ENCODE measurements at places on chromosomes 5 and 9.

- DNase-seq: no peak
Measured at GRCh38 chr5:14153071-14153864, 10.1 kb downstream of the TRIO start.

DNA sequence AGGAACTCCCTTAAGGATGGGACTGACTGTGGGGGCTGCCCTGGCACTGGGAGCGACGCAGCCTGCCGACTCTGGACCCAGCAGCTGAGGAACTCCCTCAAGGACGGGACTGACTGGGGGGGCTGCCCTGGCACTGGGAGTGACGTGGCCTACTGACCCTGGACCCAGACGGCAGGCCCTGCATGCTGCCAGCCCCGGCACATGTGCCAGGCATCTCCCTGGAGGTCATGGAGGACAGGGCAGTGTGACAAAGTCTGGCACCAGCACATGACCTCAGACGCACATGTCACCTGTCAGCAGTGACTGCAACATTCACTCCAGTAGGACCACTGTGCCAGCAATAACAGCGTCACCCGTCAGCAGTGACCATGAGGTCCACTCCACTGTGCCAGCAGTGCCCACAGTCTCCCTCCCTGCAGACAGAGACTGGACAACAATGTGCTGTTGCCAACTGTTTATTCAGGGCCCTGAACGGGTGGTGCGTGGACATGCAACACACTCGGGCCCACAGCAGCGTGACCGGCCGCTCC lies 4.5 kb downstream of the FBXW5 start:
- DNase-seq: no peak

- DNase-seq: no peak
Measured at GRCh38 chr5:176732306-176732705, 78.1 kb upstream of the UNC5A start.

DNA sequence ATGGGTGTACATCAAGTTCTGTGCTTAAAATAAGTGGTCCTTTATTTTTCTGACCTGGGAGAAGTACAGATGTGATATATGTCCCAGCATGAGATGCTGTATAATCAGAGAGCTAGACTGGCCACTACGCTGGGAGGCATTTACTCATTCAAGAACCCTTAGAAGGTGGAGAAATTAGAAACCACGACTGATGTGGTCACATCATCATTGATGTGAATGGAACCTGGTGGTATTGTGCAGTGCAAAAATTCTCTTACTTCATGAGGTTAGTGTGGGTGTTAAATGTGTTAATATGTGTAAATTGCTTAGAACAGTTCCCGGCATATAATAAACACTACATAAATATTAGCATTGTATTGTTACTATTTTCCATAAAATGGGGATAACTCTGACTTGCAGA lies 69.5 kb upstream of the CKMT2 start:
- peak; percentile 11 for DNase-seq

DNA sequence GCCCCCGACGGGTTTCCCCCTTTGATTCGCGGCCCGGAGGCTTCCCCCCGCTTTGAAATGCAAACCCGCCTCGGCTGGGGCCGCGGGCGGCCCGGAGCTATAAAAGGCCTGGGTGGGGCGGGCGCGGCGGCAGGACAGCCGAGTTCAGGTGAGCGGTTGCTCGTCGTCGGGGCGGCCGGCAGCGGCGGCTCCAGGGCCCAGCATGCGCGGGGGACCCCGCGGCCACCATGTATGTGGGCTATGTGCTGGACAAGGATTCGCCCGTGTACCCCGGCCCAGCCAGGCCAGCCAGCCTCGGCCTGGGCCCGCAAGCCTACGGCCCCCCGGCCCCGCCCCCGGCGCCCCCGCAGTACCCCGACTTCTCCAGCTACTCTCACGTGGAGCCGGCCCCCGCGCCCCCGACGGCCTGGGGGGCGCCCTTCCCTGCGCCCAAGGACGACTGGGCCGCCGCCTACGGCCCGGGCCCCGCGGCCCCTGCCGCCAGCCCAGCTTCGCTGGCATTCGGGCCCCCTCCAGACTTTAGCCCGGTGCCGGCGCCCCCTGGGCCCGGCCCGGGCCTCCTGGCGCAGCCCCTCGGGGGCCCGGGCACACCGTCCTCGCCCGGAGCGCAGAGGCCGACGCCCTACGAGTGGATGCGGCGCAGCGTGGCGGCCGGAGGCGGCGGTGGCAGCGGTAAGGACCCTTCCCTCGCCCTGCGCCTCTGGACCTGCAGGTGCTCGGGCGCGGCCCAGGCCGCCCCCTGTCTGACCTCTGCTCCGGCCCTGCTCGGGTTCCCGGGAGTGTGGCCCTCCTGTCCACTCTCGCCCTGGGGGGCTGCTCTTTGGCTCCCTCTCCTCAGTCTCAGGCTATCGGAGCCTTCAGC lies at the start of gene CDX1:
TSS of gene CDX1 (plus strand) at position 129 of the 862 bp plus-strand sequence. CDS start at position 228, 99 bp downstream.
- no peak for DNase-seq

DNA sequence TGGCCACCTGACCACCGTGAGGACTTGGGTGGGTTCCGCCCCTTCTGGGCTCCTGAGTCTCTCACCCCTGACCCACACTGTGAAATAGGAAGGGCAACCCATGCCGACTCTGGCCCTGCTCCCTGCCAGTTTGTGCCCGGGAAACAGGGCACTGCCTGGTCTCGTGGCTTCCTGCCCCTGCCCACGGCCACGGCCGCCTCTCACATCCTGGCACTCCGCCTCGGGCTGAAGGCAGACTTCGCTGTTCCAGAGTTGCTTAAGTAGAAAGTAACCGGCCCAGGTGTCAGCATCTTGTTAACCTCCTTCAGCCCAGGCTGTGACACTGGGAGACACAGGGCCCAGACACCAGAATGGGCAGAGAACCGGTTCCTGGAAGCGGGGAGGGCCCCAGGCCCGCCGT lies 68.7 kb upstream of the RNU6ATAC start:
- DNase-seq: no peak

GRCh38 chr9:131735238-131736128 lies 4.4 kb downstream of the RAPGEF1 start:
- no peak for DNase-seq

- peak; percentile 49 for DNase-seq
Measured at GRCh38 chr5:134503937-134504437, 21.5 kb upstream of the JADE2 start.

- no peak for DNase-seq
Measured at GRCh38 chr5:61397238-61397637, 65.2 kb downstream of the ZSWIM6 start.

Data from astrocyte of the spinal cord (primary cell).